ENCODE measurements at places on chromosomes 13 and 19.

- DNase-seq: no peak
These were observed 26.5 kb downstream of the CD177 start for GRCh38 chr19:43380008-43380407.

- DNase-seq: no peak
These were observed 7.9 kb upstream of the MYO16 start for GRCh38 chr13:108621462-108621861.

DNA sequence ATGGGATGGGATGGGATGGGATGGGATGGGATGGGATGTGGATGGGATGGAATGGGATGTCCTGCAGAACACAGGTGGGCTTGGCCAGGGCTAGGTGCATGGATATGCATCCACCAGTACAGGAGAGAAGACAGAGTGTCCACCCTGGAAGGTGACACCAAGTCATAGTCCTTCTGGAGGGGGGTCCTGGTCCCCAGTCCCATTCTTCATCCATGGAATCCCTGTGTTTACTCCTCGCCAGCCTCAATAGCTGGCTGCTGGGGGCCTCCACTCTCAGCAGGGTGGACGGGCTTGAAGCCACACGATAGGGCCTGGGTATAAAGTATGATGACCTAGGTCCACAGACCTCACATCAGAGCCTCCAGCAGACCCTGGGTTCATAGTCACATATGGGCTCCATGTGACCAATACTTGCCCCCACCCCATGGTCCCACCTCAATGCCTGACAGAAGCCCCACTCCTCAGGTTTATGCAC lies 40.1 kb downstream of the RFX2 start:
- DNase-seq: no peak

DNA sequence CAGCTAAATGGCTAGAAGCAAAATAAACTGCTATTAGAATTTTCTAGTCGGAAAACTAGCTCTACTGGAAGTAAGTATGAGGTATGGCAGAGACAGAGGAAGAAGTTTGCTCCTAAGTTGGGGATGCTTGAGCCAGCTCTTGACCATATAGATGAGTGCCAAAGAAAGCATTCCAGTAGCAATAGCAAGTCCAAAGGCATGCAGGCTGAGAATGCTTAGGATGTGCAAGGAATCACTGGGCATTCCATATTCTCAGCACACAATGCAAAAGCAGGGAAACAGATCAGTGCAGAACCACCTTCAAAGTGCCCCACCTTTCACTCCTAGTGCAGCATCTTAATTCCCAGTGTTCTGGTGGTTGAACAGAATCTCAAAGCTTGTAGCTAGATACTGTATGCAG lies 32.9 kb downstream of the SERTM1 start:
- no peak for DNase-seq

DNA sequence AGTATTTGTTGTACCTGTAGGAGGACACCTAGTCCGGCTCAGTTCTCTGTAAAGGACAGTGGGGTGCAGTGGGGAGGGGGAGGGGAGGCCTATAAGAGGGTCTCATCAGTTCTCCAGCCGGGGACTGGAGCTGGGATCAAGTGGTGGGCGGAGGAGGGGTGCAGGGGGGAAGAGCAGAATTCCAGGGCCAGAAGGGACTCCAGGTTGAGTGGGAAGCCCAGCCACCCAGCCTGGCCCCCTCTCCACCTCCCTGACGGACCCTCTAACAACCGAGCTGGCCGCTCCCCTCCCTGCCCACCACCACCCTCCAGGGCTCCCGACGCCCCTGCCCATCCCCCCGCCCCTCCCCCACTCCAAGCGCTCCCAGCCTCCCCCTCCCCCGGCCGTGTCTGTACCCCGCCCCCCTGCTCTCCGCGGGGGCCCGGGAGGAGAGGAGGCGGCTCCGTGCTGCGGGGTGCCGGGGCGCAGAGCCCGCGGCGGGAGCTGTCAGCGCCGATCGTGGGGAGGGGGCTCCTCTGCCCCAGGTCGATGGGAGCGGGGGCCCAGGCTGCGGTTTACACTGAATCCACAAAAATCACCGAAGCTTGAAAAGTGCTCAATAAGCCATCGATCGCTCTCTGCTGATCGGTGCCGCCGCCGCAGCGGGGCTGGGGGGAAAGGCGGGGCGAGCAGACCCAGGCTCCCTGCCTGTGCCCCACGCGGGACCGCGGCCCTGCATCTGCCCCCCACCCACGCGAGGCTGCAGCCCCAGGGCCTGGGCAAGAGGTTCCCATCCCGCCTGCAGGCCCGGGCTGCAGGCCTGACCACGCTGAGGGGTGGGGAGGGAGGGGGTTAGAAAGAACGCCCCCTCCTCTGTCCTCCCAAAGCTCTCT lies 34.6 kb upstream of the ONECUT3 start:
- no peak for DNase-seq

GRCh38 chr13:49996161-49996915 lies 504 bp upstream of the TRIM13 start:
- DNase-seq: peak; percentile 66

DNA sequence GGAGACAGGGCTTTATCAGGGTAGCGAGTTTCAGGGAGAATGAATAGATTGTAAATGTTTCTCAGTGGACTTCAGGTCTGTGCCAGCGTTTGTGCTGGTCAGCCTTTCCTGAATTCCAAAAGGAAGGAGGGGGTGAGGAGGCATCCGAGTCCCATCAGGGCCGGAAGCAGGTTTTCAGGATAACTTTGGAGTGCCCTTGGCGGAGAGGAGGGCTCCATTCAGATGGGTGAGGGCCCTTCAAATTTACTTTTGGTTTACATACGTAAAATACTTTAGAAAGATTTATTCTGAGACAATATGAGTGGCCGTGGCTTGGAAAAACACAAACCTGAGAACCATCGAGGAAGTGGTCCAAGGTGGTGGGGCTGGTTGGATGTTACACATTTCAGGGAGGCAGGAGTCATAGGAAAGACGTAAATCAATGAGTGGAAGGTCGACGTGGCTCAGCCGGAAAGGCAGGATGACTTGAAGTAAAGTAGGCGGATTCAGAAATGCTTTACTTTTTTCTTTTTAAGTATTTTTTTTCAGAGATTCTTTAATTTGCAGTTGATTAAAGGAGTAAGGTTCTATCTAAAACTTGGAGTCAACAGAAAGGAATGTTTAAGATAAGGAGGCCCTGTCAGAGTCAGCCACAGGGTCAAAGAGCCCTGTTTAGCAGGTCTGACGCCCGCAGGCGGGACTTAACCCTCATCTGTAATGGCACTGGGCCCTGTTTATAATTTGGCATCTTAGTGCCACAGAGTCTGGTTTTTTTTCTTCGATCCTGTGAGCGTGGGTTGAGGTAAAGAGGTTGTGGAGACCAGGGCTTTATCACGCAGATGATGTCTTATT lies 32.8 kb downstream of the ATP11A start:
- DNase-seq: no peak

- no peak for DNase-seq
These were observed 353.1 kb downstream of the UQCRFS1 start for GRCh38 chr19:28859811-28860210.

Data from stimulated activated CD8-positive, alpha-beta memory T cell treated with anti-CD3 and anti-CD28 coated beads, Interleukin-4, amount 100 ng/mL, for 1 hour (primary cell).